Neural cell (in vitro differentiated cells): ENCODE measurements at places on chromosomes 16 and 17. TPM values are rescaled to one million over a fixed set of nuclear protein-coding genes. Genes with fewer than 3 reads are reported as not detected.

Gene TCF25
- 200 and 240 TPM in 2 replicates for polyA plus RNA-seq

Gene ARL5C
- not detected in 2 replicates for polyA plus RNA-seq

Gene VAT1
- 151 and 193 TPM in 2 replicates for polyA plus RNA-seq

Gene TMC7
- 2.3 and 3.5 TPM in 2 replicates for polyA plus RNA-seq

Gene CNTNAP4
- polyA plus RNA-seq = 73.7 and 75.8 TPM in 2 replicates

Gene SSTR5
- polyA plus RNA-seq = not detected in 2 replicates

Gene USP43
- 0.46 and 0.53 TPM in 2 replicates for polyA plus RNA-seq

Gene C16orf96
- polyA plus RNA-seq = 0.21 and 0.26 TPM in 2 replicates

Gene HOXB5
- polyA plus RNA-seq = not detected in 2 replicates

Gene USP36
- 12.8 and 14.4 TPM in 2 replicates for polyA plus RNA-seq

Gene MGAT5B
- polyA plus RNA-seq = 8.8 and 17.6 TPM in 2 replicates

Gene KRT23
- 0.37 and 0.86 TPM in 2 replicates for polyA plus RNA-seq

Gene IRF8
- not detected in 2 replicates for polyA plus RNA-seq

Gene SCARF1
- polyA plus RNA-seq = 3.0 and 5.4 TPM in 2 replicates

Gene INCA1
- 0.38 TPM in 1 of 2 replicates, not detected in the other for polyA plus RNA-seq

Gene PRSS22
- polyA plus RNA-seq = not detected in 2 replicates

Gene CCL14
- polyA plus RNA-seq = not detected in 2 replicates

Gene KRT27
- polyA plus RNA-seq = not detected in 2 replicates

Gene DRC3
- 1.3 and 1.9 TPM in 2 replicates for polyA plus RNA-seq

Gene SLC9A5
- 1.6 and 1.8 TPM in 2 replicates for polyA plus RNA-seq

Gene GJD3
- not detected in 2 replicates for polyA plus RNA-seq

Gene AKAP10
- polyA plus RNA-seq = 26.9 and 27.3 TPM in 2 replicates

Gene CDH11
- 22.9 and 23.4 TPM in 2 replicates for polyA plus RNA-seq

Gene MFAP4
- polyA plus RNA-seq = not detected in 2 replicates

Gene SOCS3
- polyA plus RNA-seq = 5.4 and 7.1 TPM in 2 replicates

Gene TP53TG3F
- polyA plus RNA-seq = not detected in 2 replicates

Gene CDRT15L2
- polyA plus RNA-seq = not detected in 2 replicates

Gene CCDC78
- polyA plus RNA-seq = 8.8 and 10.7 TPM in 2 replicates
